ENCODE measurements at places on chromosomes 2 and 18.

DNA sequence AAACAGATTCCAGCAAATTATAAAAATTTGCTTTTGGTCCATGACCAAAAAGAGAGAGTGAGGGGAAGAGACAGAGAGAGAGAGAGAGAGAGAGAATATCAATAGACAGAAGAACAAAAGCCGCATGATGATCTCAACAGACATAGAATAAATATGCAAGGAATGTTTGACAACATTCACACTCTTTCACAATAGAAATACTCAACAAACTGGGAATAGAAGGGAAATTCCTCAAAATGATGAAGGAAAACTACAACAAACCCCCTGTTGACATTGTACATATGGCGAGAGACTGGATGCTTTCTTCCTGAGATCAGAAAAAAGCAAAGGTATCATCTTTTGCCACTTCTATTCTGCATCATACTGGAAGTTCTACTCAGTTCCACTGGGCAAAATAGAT lies 309.7 kb downstream of the RAD51AP2 start:
- DNase-seq = no peak

GRCh38 chr2:56077359-56077915 lies 106.4 kb upstream of the CCDC85A start:
- DNase-seq = no peak

GRCh38 chr2:114488841-114489530 lies 46.5 kb downstream of the DPP10 start:
- DNase-seq = no peak

DNA sequence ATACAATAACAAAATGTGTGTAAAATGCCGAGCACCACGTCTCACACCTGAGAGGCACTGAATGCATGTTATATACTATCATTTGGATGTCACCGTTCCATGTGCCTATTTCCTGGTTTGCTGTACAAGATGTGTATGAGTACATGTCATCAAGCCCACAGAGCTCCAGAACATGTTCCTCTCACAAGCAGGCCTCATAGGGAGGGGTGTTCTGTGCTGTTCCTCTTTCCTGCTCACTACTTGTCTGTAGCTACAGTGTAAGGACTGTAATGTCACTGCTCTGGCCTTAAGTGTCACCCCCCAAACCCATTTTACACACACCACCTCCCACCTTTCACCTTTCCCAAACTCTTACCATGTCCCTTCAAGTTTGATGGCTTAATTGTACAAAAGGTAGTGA lies 1.8 kb downstream of the AFF3 start:
- peak; percentile 60 for DNase-seq

DNA sequence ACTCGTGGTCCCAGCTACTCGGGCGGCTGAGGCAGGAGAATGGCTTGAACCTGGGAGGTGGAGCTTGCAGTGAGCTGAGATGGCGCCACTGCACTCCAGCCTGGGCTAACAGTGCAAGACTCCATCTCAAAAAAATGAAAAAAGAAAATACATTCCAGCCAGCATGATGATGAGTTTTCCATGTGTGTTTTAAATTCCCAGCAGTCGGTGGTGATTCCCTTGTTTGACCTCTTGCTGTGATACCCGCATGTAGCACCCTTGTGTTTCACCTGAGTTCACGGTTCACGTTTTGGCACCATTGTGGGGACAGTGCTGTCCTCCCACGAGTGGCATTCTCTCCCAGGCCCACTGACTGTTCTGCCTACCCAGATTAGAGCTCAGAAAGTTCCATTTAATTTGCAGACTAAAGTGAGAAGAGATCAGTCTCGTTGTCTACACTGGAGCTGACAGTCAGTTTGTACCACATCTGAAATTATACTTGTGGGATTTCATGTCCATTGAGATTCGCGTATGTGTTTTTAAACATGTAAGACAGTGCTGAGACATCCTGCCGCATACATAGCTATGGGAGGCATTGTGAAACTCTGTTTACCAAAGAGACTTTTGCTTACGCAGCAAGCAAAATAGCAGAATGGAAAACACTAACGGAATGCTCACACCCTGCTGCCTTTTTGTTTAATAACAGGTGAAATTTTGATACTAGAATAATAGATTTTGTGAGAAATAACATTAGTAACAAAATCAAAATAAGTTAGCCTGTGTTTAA lies 157.1 kb downstream of the GBX2 start:
- DNase-seq = no peak

DNA sequence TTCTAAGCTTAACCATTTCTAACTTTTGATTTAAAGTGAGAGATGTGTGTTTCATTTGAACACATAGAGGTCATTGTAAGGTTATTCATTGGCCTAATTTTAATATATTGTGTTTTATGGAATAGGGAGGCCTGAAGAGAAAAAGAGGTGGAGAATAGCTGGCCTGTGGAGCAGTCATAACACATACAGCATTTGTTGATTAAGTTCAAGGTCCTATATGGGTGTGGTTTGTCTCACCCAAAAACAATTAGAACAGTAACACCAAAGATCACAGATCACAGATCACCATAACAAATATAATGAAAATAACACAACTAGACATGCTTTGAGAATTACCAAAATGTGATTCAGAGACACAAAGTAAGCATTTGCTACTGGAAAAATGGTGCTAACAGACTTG lies 252.4 kb upstream of the SPOPL start:
- no peak for DNase-seq

DNA sequence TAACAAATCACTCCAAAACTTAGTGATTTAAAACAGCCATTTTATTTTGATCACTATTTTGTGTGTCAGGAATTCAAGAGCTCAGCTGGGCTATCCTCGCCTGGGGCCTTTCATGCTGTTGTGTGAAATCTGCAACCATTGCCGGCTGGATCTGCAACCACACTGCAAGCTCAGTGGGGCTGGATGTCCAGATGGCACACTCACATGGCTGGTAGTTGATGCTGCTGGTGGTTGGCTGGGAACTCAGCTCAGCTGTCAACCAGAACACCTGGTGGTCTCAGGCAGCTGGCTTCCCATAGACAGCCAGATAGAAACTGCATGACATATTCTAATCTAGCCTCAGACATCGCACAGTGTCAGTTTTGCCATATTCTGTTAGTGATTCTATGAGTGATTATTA lies 30.6 kb upstream of the AP1S3 start:
- no peak for DNase-seq

GRCh38 chr2:37457401-37457901 lies 113.0 kb downstream of the QPCT start:
- peak; percentile 9 for DNase-seq

GRCh38 chr2:174327841-174328113 lies 7.0 kb upstream of the SP9 start:
- DNase-seq = no peak

DNA sequence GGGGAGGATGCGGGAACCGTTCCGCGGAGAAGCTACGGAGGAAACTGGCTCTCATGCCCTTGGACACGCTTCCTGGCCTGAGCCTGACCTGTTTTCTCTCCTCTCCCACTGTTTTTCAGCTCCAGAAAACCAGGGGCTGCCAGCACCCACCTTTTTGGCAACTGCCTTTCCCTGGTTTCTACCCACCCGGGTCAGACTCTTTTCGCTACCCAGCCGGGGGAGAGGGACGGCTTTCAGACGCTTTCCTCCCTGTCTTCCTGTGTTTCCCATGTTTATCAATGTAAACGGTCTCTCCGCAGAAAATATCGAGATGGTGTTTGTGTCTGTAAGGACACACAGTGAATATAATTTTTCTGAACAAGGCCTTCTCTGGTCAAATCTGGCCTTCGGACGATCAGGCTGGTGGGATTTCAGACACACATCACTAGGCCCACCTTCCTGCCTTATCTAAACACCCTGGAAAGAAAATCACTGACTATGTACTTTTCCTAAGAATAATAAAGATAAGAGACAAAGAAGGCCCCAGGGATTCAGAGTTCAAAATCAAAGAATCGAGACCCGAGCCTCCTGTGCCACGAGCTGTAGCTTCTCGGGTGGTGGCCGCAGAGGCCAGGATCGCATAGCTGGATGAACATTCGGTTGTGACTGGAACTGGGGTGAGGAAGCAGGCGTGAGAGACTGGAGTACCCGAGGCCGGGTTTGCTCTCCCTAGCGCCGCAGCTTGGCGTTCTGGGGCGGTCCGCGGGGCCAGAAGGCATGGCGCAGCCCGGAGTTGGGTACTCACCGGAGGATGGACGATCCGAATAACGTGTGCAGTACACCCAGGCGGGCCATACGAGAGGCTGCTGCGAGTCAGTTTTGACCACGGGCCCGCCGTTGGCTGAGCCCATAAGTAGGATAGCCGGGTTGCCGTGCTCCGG lies 1.7 kb downstream of the EN1 start:
- DNase-seq = no peak

DNA sequence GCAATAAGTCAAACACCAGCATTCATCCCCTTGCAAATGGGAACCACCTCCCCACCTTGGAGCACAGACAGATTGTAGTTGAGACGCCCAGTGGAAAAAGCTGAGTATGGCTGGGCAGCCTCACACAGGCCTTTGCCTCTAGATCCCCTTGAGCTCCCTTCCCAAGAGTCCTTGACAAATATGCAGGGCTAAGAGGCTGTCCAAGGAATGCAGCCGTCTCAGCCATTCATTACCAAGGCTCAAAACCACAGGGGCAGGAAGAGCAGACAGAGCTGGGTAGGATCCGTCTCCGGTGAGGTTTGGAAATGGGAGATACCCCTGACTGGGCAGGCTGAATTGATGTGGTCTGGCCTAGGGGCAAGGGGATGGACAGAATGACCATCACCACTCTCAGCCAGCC lies 557.1 kb downstream of the TNS1 start:
- DNase-seq = no peak

DNA sequence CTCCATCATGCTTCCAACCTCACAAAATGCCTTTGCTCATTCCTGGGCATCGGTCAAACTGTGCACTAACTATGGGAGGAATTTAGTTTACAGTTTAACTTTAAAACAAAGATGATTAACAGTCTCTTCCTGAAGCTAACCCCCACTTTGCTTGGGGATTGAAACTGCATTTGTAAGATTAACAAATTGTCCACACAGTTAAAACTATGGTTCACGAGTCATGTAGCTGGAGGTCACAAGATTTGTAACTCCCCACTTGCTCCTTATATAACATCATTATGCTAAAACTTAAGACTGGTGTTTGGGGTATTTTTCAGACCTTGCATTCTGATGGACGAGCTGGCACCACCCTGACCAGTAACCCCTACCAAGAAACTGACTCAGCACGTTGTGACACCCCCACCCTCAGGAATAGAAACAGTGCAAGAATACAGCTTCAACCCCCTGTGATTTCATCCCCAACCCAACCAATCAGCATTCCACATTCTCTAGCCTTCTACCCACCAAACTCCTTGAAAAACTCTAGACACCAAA lies 252.3 kb downstream of the MBD5 start:
- no peak for DNase-seq

DNA sequence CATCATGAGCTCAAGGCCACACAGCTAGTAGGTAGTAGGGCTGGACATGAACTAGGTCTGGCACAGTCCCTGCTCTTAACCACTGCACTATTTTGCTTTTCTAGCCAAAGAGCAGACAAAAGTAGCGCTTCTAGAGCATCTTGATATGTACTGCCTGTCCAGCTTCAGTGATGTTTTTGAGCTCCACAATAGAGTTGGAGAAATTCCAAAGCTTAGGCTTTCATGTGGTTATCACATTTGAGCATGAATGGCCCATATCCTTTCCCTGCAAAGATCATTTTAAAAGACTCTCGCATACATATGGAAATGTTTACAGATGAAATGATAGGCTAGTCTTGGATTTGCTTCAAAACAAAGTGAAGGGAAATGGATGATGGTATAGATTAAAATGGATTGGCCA lies 128.7 kb downstream of the MAP3K20 start:
- DNase-seq = no peak

DNA sequence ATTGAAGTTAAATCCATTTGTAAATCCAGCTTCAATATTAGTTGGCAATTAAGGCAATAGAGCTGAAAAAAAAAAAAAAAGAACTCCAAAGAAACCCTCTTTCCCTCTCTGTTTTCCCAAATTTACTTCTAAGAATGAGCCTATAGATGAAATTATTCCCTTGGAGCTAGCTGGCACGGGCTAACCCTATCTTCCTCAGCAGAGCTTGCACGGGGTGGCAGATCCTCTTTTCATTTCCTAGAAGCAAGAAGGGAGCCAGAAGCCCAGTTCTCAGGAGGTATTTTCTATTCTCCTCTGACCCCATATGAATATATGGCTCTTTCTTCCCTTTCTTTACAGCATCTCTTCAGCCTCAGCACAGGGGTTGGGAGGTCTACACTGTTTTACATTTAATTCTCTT lies 426.0 kb downstream of the TGIF1 start:
- peak; percentile 31 for DNase-seq
